ENCODE measurements at places on chromosomes 2 and 18.

- no peak for DNase-seq
These were observed 92.3 kb downstream of the METTL8 start for GRCh38 chr2:171341394-171342066.

DNA sequence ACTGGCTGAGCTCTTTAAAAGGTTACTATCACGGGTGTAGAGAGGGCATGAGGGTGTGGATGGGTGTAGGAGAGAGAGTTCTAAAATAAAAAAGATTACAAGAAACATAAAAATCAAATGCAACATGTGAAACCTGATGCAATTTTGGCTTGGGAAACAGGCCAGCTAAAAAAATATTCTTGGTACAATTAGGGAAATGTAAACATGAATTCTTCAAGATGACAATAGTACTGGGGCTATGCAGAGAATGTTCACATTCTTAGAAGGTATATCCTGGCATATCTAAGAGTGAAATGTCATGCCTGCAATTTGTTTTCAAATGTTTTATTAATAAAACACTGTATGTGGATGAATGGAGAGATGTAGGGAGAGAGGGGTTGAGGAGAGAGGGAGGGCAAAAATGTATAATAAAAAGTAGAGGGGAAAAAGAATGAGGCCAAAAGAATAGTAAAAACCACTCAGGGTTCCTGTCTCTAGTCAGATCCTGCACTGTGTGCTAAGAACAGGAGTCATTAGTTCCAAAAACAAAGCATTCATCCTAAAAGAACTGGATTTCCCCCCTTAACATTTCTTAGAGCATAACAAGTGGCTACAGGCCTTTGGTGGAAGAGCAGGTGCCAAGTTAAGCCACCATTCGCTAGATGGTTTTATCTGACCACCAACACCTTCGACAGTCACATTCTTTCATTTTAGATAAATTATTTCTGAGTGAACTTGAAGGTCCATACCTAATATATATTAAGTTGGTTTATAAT, 77.3 kb downstream of the LPIN2 start:
- DNase-seq: no peak

DNA sequence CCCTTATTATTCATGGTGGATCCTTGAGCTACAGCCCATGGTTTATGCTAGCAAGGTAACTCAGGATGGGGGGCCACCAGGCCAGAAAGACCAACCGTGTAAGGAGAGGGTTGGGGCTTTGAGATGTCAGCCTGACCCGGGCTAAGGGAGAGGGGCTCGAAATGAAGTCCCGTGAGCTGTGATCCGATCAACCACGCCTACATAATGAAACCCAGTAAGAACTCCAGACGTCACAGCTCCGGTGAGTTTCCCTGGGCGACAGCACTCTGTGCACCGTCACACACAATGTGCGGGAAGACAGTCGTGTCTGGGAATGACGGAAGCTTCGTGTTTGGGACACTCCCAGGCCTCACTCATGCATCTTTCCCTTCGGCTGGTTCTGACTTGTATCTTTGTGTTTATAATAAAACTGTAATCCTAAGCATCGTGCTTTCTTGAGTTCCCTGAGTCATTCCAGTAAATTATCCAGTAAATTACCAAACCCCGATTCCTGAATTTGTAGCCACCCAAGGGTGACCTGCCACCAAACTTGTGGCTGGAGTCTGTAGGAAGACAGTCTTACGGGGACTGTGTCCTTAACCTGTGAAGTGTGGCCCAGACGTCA, 44.2 kb downstream of the CYP27C1 start:
- DNase-seq: no peak

DNA sequence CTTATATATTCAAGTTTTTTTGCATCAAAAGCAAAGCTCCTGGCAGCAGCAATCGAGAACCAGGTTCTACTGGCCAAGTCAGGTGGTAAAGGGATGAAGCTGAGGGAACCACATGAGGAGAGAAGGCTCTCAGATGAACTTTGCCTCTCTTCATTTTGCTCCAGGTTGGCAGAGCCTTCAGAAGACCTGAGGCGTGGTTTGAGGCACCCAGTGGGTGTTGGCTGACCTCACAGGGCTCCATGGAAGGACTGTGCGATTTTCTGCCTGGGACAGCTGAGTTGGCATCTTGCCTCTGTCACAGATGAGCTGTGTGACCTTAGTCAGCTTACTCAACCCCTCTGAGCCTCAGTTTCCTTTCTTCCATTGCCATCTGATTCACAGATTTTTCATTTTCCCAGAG, 89.0 kb downstream of the INSIG2 start:
- no peak for DNase-seq

DNA sequence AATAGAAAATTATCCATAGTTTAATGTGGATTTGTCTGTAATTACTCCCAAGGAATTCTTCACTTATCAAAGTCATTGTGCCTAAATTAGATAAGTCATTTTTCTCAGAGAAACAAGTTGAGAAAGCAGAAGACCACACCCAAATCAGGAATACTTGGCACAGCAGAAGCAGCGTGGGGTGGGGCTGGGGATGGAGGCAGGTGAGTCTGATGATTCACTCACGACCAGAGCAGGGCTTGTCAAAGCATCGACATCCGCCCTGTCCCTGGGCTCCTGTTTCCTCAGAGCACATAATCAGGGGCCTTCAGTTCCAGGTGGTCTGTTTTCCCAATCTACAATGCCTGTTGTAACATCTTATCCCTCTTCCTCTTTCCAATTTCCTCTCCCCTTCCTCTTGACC, 31.5 kb upstream of the COLEC12 start:
- no peak for DNase-seq

- no peak for DNase-seq
These were observed 956 bp downstream of the ESPNL start for GRCh38 chr2:238100821-238101771.

GRCh38 chr2:35292199-35292598, 1063.4 kb upstream of the CRIM1 start:
- DNase-seq: no peak

DNA sequence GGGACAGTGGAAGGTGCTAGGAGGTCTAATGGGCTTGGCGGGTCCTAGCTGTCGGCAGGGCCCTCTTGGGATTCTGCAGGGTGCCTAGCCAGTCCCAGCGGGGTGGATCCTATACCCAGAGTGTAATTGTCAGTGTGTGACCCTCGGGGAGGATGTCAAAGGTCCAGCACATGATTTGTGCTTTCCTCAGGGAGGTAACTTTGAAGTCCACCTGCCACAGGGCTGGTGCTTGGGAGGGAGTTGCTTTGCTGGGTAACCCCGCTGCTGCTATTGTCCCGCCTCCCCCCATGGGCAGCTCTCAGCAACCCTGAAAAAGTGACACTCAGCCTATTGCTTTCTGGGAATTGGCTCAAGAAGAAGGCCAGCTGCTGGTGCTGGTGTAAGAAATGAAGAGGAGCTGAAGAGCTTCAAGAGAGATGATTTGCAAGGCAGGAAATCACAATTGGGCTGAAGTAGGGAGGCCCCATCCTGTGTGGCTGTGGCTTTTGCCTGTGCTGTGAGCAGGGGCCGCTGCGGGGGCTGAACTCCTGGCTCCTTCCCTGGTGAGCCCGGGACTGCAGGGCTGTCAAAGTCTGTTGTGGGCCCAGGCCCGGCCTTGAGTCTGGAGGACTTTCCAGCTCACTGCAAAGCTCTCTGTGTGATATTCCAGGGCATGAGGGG, 36.4 kb downstream of the EMILIN2 start:
- peak; percentile 34 for DNase-seq

- DNase-seq: no peak
These were observed 79.6 kb downstream of the DNER start for GRCh38 chr2:229634601-229635370.

DNA sequence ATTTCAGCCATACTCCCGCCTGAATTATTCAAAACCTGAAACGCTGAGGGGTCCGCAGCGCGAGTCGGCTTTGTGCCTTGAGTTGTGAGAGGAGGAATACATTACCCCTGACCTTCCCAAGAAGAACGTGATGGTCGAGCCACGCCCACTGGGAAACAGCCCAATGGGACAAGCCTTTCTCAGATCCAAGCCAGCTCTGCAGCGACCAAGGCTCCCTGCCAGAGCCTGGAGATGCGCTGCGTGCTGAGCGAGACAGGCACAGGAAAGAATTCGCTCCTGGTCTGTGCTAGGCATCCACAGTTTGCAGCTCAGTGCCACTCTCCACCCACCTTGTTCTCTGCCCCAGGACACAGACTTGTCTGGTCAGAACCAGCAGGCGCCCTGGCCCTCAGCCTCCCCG, 74.1 kb upstream of the GLI2 start:
- DNase-seq: no peak

GRCh38 chr2:157925071-157925470, 48.9 kb upstream of the ACVR1 start:
- DNase-seq: no peak

- no peak for DNase-seq
These were observed 186.2 kb downstream of the SNTG2 start for GRCh38 chr2:1136846-1137245.

GRCh38 chr2:108363908-108364225, 13.9 kb upstream of the SULT1C4 start:
- no peak for DNase-seq

DNA sequence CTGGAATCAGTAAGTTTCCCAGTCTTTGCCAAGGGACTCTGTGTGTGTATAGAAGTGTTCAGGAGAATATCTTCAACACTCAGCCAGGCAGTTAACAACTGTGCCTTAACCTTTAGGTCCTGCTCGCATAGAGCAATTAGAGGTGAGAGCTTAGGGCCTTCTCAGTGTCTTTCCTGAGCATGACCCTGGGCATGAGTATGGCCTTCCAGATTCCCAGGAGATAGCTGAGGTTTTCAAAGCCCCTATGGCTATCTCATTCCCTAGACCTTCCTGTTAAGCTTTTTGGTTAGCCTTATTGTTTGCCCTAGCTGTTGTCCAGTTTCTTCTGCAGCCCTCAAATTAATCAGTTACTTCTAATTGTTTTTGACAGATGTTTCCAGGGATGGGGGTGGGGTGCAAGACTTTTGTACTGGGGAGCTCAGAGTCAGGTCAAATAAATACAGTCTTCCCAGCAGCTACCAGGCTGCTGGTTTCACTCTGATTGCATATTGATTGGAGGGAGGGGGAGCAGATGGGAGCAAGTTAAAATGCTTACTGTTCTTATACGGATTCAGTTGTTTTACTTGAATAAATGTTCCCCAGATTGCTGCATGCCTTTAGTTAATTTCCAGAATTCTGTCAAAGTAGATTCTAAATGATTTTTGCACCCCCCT, 23.1 kb downstream of the PDK1 start:
- DNase-seq: no peak

DNA sequence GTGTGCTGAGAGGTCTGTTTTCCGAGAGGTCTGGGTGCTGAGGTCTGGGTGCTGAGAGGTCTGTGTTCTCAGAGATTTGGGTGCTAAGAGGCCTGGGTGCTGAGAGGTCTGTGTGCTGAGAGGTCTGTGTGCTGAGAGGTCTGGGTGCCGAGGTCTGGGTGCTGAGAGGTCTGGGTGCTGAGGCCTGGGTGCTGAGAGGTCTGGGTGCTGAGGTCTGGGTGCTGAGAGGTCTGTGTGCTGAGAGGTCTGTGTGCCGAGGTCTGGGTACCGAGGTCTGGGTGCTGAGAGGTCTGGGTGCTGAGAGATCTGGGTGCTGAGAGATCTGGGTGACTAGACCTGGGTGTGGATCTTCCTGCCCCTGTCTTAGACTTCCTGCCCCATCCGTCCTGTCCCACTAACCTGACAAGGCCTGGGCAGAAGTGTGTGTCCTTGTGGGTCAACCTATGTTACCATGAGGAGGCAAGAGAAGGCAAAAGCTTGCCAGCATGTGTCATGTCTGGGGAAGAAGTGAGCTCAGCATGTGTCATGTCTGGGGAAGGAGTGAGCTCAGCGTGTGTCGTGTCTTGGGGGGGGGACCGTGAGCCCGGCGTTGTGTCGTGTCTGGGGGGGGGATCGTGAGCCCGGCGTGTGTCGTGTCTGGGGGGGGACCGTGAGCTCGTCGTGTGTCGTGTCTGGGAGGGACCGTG, 69.3 kb downstream of the KCNG2 start:
- DNase-seq: no peak

DNA sequence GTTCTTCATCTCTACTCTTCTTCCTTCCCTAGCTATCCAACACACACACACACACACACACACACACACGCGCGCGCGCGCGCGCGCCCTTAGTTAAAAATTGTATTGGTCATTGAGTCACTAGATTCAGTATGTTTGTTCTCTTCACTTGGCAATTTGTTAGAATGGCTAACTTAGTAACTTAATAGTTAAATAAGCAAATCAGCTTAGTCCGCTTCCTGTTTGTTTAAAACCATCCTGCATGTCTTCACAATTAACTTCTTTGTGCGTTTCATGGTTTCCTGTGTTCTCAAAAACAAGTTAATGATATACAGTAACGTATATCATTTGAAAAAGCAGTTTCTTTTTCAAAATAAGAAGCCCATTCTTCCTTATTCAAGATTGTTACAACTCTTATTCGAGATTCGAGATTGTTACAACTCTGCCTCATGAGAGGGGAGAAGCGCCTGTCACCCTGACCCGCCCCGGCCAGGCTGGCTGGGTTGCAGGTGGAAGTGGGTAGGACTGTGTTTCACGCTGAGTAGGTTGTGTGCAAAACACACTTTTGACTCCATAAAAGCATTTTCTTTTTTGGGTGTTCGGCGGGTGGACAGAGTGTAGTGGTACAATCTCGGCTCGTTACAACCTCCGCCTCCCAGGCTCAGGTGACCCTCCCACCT, 9.5 kb upstream of the CNNM3 start:
- peak; percentile 25 for DNase-seq

DNA sequence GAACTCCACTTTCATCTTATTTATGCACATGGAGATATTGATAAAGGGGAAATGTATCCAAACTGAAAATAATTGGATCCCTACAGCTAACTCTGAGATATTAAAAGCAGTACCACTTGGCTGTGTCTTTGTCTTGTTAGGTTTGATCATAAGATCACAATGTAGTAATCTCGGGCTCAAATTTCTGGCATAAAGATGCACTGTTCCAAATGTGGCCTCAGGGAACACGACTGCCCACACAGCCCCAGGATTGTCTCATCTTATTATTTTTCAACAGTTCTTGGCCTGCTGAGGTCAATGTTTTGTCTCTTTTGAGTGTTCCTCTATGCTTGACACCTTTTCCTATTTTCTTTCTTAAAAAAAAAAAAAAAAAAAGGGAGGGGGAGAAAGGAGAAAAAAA, 114.1 kb downstream of the GBX2 start:
- no peak for DNase-seq

- no peak for DNase-seq
These were observed 89.6 kb downstream of the ZNF385B start for GRCh38 chr2:179771791-179772190.

DNA sequence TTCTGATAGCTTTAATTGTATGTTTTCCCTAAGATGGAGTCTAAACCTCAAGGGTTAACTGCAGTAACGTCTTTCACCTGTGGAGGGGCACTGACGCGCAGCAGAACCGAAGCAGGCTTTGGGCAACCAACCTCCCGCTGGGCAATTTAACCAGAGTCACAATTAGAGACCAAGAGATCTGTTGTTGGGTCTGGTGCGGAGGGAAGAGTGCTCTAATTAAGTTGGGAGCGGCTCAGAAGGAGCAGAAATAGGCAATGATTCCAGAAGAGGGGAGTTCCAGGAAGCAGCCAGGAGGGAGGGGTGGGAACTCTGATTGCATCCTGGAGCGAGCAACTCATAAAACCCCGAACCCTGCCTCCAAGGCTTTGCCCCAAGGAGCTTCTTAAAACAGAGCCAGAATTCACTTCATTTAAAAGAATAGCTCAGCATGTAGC, 245.8 kb downstream of the PAX3 start:
- no peak for DNase-seq

All from stimulated activated CD4-positive, alpha-beta T cell treated with anti-CD3 and anti-CD28 coated beads, Interleukin-4, amount 100 ng/mL, for 1 hour (primary cell).